ENCODE measurements at places on chromosomes 2 and 18.
A peak's percentile ranks its signal among the peaks of the same experiment; 100 is the strongest.

DNA sequence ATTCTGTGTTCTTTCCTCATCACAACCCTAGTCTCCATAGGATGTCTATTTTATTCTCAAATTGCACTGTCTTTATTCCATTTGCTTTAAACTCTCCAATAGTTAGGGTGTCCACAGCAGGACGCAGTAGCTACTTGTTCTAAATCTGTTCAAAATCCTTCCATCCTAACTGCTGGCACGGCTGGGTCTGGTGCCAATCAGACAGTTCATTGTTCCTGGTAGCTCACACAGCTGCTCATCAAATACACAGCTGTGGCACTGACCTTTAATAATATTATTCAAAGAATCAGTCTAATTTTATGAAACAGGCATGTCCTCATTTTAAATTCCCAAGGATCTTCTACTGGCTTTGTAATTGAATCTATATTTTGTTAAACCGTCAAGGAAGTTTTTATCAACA lies 59.7 kb upstream of the TMEFF2 start:
- DNase-seq: no peak

- DNase-seq: no peak
Measured at GRCh38 chr2:33304032-33304864, 172.2 kb upstream of the RASGRP3 start.

- no peak for DNase-seq
Measured at GRCh38 chr2:67994716-67995115, 68.1 kb downstream of the C1D start.

DNA sequence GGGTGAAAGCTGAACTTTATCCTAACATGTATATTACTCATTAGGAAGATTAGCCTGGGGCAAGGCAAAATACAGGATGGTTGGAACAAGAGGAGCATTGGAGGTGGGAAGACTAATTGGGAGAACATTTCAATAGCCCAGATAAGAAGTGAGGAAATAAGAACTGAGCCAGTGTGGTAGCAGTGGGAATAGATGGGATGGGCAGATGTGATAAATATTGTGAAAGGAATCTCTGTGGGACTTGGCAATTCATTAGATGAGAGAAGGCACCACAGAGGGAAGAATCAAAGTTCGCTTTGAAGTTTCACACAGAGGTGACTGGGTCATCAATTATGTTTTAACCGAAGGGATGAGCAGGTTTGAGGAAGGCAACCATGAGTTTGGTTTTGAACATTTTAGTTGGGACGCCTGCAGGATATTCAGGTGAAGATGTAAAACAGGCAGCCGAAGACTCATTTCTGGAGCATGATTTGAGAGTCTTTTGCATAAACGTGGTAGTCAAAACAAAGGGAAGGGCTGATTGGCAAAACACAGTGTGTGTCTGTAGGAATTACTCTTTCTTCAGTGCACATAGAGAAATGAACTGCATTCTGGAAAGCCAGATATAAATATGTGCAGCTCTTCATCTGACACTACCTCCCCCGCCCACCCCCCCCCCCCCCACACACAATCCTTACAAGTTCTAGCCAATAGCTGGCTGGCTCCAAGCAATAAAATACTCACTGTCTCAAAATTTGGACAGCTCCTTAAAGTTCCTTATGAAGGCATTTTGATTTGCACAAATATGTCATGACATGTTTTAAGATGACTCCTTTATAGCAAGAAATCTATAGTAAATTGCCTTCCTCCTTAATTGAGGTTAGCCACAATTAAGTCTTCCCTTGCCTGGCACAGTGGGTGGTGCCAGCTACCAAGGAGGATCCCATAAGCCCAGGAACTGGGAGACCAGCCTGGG lies 1.9 kb upstream of the SLC1A4 start:
- DNase-seq: no peak

GRCh38 chr2:231111987-231112386 lies 12.9 kb downstream of the HTR2B start:
- DNase-seq: no peak

DNA sequence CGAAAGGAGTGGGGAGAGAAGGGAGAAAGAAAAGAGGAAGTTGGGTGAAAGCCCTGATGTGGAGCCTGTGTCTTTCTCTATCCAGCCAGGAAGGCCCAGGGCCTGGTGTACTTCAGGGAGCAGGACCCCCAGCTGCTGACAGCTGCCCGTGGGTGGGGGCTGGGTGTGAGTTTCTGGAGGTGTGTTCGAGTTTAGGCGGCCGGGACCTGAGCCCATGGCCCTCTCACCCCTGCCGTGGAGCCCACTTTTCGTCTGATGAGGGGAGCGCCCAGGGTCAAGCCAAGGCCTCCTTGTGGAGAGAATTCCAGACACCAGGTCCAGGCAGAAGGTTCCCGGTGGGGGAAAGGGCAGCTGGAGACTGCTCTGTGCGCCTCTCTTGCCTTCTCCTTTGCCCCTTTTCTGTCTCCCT lies 2.2 kb downstream of the SIX3 start:
- no peak for DNase-seq

DNA sequence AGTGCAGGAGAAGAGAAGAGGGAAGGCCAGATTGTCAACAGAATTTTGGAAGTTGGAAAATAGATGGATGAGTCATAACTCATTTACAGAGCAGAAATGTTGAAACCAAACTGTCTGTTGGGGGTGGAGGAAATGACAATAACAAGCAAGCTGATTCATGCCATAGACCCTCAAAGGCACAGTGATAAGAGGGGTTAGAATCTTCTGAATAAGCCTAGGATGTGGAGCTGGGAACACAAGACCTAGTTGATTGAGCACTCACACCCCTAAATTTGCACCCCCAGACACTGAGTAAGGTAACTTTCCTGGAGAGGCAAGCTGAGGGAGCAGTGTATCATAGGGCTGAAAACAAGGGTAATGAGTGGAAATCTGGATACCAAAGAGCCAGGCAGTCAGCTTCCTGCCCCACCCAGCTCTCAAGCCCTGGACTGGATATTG lies 141.4 kb downstream of the SCG2 start:
- no peak for DNase-seq

- peak; percentile 64 for DNase-seq
Measured at GRCh38 chr2:37156857-37157714, at the start of gene EIF2AK2. TSS of gene EIF2AK2 (minus strand) at chr2:37156980. CDS start at chr2:37147806, 9,174 bp downstream.

GRCh38 chr2:26606847-26607190 lies 34.3 kb downstream of the CIB4 start:
- DNase-seq: no peak

- DNase-seq: no peak
Measured at GRCh38 chr2:121260370-121261154, 24.4 kb downstream of the TFCP2L1 start.

- DNase-seq: no peak
Measured at GRCh38 chr2:46925474-46926351, 10.1 kb upstream of the MCFD2 start.

DNA sequence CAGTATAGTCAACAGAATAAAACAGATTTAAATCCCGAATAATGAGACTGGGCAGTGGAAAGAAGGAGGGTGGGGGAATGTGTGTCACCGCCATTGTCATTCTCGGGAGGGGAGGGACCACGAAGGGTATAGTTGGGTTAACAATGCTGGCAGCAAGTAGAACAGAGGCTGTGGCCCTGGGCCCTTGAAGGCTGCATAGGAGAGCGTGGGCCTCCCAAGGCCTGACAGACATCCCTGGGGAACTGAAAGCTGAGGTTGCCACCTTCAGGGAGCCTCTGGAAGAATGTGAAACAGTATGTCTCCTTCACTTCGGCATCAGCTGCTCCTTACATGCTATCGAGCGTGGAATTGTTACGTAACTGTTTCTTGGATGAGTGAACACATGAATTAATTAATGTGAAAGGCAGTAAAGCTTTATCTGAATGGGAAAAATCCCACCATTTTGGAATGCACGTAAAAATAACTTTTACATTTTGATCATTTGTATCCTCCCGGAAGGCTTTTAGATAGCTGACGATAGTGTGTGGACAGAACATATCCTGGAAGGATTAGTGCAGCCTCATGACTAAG lies 92.8 kb upstream of the TTC39C start:
- no peak for DNase-seq

GRCh38 chr2:210477496-210477895 lies 937 bp upstream of the LANCL1 start:
- DNase-seq: no peak

GRCh38 chr2:67234440-67234839 lies 162.7 kb upstream of the ETAA1 start:
- DNase-seq: peak; percentile 15

- DNase-seq: no peak
Measured at GRCh38 chr2:220394433-220394832, 767.0 kb downstream of the SLC4A3 start.

- no peak for DNase-seq
Measured at GRCh38 chr2:140604096-140604495, 1526.7 kb downstream of the LRP1B start.

DNA sequence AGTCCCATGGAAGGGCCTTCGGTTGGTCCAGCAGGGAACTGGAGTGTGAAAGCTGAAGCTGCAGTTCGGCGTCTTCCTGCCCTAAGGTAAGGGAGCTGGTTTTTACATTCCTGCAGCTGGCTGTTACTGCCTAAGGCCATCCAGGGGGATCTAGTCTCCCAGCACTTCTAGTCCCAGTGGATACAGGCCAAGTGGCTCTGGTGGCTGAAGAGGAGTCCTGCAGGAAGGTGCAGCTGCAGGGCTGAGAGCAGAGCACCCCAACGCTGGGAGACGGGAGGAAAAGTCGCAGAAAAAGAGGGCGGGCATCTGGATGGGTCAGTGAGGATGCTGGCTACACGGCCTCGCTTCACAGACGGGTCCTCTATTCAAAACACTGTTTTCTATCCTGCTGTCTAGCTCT lies 225.0 kb upstream of the HS6ST1 start:
- DNase-seq: no peak

- DNase-seq: no peak
Measured at GRCh38 chr2:198322275-198322674, 517.9 kb downstream of the PLCL1 start.

DNA sequence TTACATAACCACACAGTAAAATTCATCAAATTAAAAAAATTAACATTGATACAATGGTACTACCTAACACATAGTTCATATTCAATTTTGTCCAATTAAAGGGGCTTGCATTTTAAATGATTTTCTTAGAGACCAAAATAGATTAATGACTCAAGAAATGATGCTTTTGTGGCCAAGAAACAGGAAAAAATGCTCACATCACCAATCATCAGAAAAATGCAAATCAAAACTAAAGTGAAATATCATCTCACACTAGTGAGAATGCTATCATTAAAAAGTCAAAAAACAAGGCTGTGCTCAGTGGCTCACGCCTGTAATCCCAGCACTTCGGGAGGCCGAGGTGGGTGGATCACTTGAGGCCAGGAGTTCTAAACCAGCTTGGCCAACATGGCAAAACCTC lies 235.6 kb downstream of the PIK3C3 start:
- no peak for DNase-seq

GRCh38 chr2:70983506-70984227 lies 5.2 kb downstream of the ANKRD53 start:
- no peak for DNase-seq

DNA sequence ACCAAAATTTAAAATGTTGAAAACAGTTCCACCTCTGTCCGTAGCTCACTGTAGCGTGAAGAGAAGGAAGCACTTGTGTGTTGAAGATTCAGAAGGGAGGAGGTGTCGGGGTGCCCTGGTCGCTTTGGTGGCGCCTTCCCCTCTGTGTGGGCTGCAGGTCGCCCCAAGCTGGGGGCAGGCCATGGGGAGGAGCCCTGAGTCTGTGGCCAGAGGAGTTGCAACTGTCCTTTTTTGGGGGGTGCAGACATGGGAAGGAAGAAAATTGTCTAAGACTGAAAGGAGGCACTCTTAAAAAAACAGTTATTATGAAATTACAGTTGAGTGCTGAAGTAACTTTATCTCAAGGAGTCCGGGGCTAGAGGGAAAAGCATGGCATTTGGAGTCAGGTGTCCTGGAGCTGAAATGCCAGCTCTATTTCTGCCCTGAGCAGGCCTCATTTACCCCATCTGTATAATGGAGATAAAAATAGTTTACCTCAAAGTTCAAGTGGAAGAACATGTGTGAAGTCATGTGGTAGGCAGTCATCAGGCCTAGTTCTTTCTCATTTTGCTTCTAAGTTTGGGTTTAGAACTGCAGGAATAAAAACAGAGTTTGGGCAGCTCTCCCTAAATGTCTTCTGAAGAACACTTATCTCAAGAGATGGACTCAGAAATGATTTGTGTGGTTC lies 82.1 kb downstream of the RNF144A start:
- DNase-seq: no peak

- DNase-seq: no peak
Measured at GRCh38 chr2:63819765-63820717, 21.7 kb upstream of the UGP2 start.

- no peak for DNase-seq
Measured at GRCh38 chr2:48417856-48418838, 111.8 kb upstream of the STON1 start.

DNA sequence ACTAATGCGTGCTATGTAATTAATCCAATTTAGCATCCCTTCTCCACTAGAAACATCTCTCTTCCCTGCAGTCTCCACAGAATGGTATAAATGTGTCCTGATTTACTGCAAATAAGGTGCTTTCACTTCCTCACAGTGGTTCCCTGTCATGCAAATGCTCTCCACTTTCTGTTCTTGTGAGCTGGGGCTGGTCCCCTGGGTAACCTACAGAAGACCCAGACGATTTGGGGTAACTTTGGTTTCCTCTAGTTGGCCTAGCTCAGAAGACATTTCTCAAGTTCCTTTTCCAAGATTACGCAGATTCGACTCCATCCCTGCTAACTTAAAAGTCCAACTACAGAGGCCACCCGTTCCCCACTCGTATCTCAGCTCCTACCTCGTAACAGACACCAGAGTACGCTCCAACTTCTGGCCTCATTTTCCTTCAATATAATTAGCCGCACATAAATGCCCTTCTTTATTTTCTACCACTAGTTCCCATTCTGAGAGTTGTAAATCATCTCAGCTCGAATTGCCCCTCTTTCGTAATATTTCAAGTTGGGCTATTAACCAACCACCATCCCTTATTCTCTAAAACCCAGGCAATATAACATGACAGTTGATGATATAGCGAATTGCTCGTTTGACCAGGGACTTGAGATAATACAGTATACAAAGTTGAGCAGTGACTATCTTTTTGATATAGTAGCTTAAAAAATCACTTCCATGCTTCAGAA lies 28.8 kb upstream of the NEDD4L start:
- no peak for DNase-seq

GRCh38 chr2:102455061-102455670 lies 17.9 kb upstream of the SLC9A4 start:
- DNase-seq: no peak

DNA sequence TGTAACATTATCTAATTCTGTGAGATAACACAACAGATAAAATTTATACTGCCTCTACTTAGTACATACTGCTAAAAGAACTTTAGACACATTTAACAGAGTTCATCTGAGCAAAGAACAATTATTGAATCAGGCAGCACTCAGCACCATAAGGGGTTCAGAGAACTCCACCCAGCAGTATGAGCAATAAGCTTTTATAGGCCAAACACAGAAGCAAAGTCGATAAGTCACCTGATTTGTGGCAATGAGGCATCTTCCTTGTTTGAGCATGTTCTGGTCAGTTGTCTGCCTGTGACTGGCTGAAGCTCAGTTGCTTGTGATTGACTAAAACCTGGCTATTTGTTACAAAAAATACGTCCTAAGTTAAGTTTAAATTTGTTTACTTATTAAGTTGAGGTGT lies 746.1 kb upstream of the DDX18 start:
- DNase-seq: no peak

- no peak for DNase-seq
Measured at GRCh38 chr18:61086657-61087056, 246.6 kb upstream of the CDH20 start.

Measured in neuronal stem cell (in vitro differentiated cells).